ENCODE measurements at places on chromosomes 3 and 15. TPM values are rescaled to one million over a fixed set of nuclear protein-coding genes. Genes with fewer than 3 reads are reported as not detected.

SLC12A1 gene
- not detected for total RNA-seq

NOX5 gene
- 0.45 TPM for total RNA-seq

EOMES gene
- total RNA-seq: not detected

RASGRF1 gene
- 0.23 TPM for total RNA-seq

TEX9 gene
- total RNA-seq: 3.1 TPM

TMPRSS7 gene
- total RNA-seq: not detected

CCR9 gene
- total RNA-seq: not detected

TERC gene
- 19.1 TPM for total RNA-seq

CHRM5 gene
- not detected for total RNA-seq

NUP210 gene
- 5.2 TPM for total RNA-seq

ERICH6 gene
- total RNA-seq: not detected

HDGFL3 gene
- 38.1 TPM for total RNA-seq

LEKR1 gene
- total RNA-seq: 0.11 TPM

SPSB4 gene
- 2.4 TPM for total RNA-seq

FBXL2 gene
- 5.4 TPM for total RNA-seq

TUBGCP4 gene
- total RNA-seq: 9.3 TPM

ARHGAP31 gene
- total RNA-seq: 21.4 TPM

LRRIQ4 gene
- not detected for total RNA-seq

MORC1 gene
- not detected for total RNA-seq

PLA2G4D gene
- not detected for total RNA-seq

C3orf52 gene
- 2.5 TPM for total RNA-seq

TEX55 gene
- not detected for total RNA-seq

SCAANT1 gene
- not detected for total RNA-seq

SHC4 gene
- total RNA-seq: 2.2 TPM

AMT gene
- total RNA-seq: 3.5 TPM

CHAC1 gene
- 0.66 TPM for total RNA-seq

FANCD2 gene
- 2.3 TPM for total RNA-seq

ABI3BP gene
- total RNA-seq: 67.3 TPM

GOLGA6D gene
- not detected for total RNA-seq

RBMS3 gene
- total RNA-seq: 53.0 TPM

PYGO1 gene
- 16.8 TPM for total RNA-seq

THAP10 gene
- total RNA-seq: 2.1 TPM

LINGO1 gene
- 0.83 TPM for total RNA-seq

CCDC191 gene
- total RNA-seq: 3.2 TPM

DAZL gene
- total RNA-seq: not detected

TMCO5A gene
- total RNA-seq: not detected

EPHA6 gene
- total RNA-seq: 2.4 TPM

NXPE3 gene
- 12.4 TPM for total RNA-seq

C3orf22 gene
- total RNA-seq: not detected

LNP1 gene
- total RNA-seq: 1.8 TPM

ZNF501 gene
- total RNA-seq: 5.1 TPM

AZI2 gene
- total RNA-seq: 40.0 TPM

ZPLD1 gene
- total RNA-seq: not detected

CACNA2D2 gene
- 1.2 TPM for total RNA-seq

TFRC gene
- 54.8 TPM for total RNA-seq

GPR15 gene
- total RNA-seq: 0.32 TPM

SMCO1 gene
- total RNA-seq: not detected

ARPIN gene
- 24.5 TPM for total RNA-seq

TMEM108 gene
- 10.8 TPM for total RNA-seq

OXSM gene
- 6.6 TPM for total RNA-seq

CD96 gene
- 0.42 TPM for total RNA-seq

CPEB1 gene
- 6.0 TPM for total RNA-seq

ZNF660 gene
- 2.7 TPM for total RNA-seq

ACKR4 gene
- total RNA-seq: 0.84 TPM

ANKUB1 gene
- not detected for total RNA-seq

ZNF502 gene
- 5.6 TPM for total RNA-seq

MNS1 gene
- 0.42 TPM for total RNA-seq

SAMMSON gene
- total RNA-seq: 1.5 TPM

RASL12 gene
- 215 TPM for total RNA-seq

Data from esophagus muscularis mucosa (tissue), 4 donors.